ENCODE measurements at places on chromosomes 2 and 18. TPM values are rescaled to one million over a fixed set of nuclear protein-coding genes. Genes with fewer than 3 reads are reported as not detected.

Gene LRRTM4
- total RNA-seq: not detected

Gene GRP
- total RNA-seq: not detected

Gene GPR39
- 3.1 TPM for total RNA-seq

Gene PKDCC
- 24.0 TPM for total RNA-seq

Gene ME2
- total RNA-seq: 68.3 TPM

Gene GDF7
- not detected for total RNA-seq

Gene REG1B
- not detected for total RNA-seq

Gene AQP12B
- not detected for total RNA-seq

Gene LRRFIP1
- 52.8 TPM for total RNA-seq

Gene NCKAP5
- total RNA-seq: not detected

Gene FLACC1
- total RNA-seq: 0.26 TPM

Gene ALPP
- not detected for total RNA-seq

Gene ALK
- not detected for total RNA-seq

Gene ONECUT2
- not detected for total RNA-seq
